Caki2 (cell line): ENCODE measurements at places on chromosomes 7 and 10. TPM values are rescaled to one million over a fixed set of nuclear protein-coding genes. Genes with fewer than 3 reads are reported as not detected.

PNLIPRP3 gene
- total RNA-seq: not detected in 2 replicates

DNA sequence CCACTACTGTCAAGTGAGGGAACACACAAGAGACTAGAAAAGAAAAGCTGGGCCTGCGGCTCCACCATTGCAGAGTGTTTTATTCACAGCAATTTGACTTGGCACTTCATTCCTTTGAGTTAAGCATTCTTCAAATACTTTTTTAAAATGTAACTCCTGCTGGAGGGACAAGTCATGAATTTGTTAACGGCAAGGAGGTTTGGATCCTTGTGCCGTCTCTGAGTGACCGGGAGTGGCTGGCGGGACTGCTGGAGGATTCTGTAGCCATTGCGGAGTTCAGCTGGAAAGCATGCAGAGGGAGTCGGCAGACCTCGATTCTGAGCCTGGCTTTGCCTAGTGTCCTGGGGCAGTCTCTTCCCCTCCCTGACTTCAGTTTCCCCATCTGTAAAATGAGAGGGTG lies 9.8 kb downstream of the HSPA12A start:
- no peak for DNase-seq

DNA sequence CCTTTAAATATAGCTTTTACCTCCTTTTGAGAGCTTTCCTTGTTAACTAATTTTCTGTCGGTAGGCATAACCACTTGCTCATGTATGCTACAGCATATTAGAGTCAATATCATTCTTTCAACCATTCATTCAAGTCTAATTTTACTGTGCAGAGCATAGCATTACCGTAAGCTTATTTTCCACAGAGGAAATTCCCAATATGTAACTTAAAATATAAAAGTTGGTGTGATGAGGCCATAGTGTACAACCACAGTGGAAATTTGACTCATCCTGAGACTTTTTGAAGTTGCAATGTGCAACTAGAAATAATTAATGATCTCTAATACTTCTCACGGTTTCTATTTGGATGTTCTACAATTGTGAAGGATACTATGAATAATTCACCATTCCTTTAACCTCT lies 80.6 kb upstream of the KLF6 start:
- no peak for DNase-seq

NRG3 gene
- 0.87 and 0.95 TPM in 2 replicates for total RNA-seq

DNA sequence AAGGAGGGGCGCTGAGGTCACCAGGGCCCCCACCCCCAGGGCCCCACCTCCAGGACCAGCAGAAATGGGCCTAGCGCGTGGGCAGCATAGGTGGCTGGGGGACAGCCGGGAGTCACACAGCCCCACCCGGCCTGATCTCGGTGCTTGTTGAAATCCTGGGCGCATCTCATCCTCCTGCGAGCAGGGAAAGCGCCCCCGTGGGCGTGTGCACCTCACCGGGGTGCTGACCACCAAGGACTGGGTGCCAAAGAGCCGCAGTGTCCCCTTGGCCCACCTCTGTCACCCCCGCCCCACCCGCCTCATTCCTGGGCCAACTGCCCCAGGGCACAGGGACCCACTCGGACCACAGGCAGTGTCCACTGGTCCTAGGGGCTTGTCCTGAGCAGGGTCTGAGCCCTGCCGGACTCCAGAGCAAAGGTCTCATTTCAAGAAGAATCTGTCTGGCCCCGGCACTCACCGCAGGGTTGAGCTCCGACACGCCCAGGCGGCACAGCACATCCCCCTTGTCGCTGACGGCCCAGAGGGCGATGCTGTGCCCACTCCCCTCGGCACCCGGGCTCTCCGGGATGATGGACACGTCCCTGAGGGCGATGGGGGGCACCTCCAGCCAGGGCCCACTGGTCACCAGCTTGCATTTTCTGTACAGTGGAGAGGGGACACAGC lies 11.4 kb downstream of the BHLHA15 start:
- DNase-seq: no peak

HOXA9 gene
- 46.9 and 62.2 TPM in 2 replicates for total RNA-seq

LLCFC1 gene
- not detected in 2 replicates for total RNA-seq

TRIP6 gene
- total RNA-seq: 234 and 286 TPM in 2 replicates

CNPY1 gene
- total RNA-seq: not detected in 2 replicates

TAC1 gene
- not detected in 2 replicates for total RNA-seq

DNA sequence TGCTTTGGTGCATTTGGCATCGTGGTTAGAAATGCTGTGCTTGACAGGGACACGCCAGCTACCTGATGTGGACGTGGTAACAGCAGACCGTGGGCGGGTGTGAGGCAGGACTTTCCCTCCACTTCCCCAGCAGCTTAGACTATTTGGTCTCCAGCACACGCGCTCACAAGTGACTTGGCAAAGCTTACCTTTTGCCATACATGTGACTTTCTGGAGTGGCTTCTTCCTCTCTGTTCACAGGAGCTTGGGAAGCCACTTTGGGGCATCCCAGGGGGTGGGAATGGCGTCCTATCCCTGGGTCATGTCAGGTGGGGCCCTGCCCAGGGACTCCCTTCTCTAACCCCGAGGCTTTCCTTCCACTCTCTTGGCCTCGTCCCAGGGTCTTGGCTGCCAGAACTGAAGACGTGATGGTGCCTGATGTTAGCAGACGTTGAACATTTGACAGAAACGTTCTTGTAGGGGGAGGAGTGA lies 228.7 kb upstream of the KLF6 start:
- DNase-seq: no peak

- no peak for DNase-seq
These were observed 117.0 kb downstream of the ADCY1 start for GRCh38 chr7:45691155-45691656.

VENTX gene
- not detected in 2 replicates for total RNA-seq

CALHM3 gene
- total RNA-seq: 0.47 TPM in 1 of 2 replicates, not detected in the other

SORBS1 gene
- 2.7 and 3.4 TPM in 2 replicates for total RNA-seq

SUV39H2 gene
- total RNA-seq: 14.0 and 18.9 TPM in 2 replicates

GRCh38 chr7:2357165-2357564 lies 2.5 kb downstream of the EIF3B start:
- no peak for DNase-seq

SNX10 gene
- 17.9 and 24.4 TPM in 2 replicates for total RNA-seq

- DNase-seq: no peak
These were observed 17.3 kb downstream of the KDM7A start for GRCh38 chr7:140159497-140159896.

- DNase-seq: no peak
These were observed 116.8 kb downstream of the AUTS2 start for GRCh38 chr7:69714886-69715576.

DNA sequence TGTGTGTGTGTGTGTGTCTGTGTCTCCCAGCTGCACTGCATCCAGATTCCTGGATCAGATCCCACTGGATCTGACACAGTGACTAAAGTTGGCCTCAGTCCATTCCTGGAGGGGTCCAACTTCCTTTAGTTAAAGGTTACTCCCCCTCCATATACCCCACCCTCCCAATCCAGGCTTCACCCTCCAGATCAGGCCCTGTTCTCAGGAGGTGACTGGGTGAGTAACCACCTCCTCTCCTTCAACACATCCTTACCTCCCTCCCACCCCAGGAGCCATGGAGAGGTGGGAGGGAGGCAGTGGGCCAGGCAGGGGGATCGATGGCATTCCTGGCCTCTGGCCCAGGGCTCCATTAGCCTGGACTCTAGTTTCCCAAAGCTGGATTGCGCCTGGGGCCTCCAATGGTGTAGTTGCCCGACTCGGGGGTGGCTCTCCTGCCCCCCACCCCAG lies 11.3 kb downstream of the KCNIP2 start:
- no peak for DNase-seq

GRCh38 chr7:66627881-66628360 lies 760 bp upstream of the KCTD7 start:
- DNase-seq: no peak

- DNase-seq: no peak
These were observed 476 bp upstream of the RET start for GRCh38 chr10:43076311-43076875.

DNA sequence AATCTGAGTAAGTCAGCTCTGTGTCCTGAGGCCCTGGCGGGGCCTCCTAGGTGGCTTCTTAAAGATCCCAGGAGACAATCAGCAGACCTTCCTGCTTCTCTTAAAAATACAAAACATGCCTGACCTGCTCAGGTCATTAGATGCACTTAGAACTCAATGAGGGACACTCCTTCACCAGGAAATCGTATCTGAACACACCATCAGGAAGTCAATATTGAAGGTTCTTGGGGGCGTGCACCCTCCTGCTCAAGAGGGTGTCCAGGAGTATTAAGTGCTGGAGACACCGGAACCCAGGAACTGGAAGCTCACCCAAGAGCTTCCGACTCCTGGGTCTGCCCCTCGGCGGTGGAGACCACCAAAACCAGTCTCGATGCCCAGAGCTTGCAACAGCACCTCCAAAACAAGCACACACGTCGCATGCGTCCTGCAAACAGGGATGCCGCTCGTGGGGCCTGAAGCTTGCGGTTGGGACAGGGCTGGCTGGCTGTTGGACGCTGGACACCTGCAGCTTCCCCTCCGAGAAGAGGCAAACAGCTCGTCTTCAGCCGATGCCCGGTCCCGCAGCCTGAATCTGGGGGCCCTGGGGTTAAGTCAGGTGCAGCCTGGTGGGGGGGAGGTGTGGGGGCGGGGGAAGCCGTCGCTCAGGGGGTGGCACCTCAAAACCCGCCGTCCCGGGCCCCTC lies 803 bp downstream of the RAPGEF5 start:
- DNase-seq: peak; percentile 48

DNA sequence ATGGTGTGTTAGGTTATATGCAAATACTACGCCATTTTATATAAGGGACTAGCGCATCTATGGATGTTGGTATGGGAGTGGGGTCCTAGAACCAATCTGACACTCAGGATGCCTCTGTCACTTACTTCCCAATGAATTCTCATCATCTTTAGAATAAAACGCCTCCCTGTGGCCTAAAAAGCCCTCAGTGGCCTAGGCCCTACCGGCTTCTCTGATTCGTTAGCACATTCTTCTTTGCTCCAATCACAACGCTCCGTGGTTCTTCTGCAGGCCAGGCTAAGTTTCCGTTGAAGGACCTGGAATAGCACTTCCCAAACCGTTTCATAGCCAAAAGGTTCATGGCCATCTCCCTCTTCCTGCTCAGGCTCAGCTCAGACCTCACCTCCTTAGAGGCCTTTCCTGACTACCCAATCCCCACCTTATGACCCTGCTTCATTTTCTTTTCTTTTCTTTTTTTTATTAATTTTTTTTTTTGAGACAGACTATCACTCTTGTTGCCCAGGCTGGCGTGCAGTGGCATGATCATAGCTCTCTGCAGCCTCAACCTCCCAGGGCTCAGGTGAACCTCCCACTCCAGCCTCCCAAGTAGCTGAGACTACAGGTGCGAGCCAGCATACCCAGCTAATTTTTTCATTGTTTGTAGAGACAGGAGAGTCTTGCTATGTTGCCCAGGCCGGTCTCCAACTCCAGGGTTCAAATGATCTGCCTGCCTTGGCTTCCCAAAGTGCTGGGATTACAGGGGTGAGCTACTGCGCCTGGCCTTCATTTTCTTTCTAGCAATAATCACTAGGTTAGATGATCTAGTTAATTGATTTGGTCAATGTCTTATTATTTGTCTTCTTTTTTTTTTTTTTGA lies 24.5 kb upstream of the YWHAG start:
- DNase-seq: no peak

SLC13A1 gene
- not detected in 2 replicates for total RNA-seq

PLEKHA1 gene
- total RNA-seq: 42.6 and 58.2 TPM in 2 replicates

- peak; percentile 95 for DNase-seq
These were observed 2.5 kb upstream of the AVPI1 start for GRCh38 chr10:97689559-97690020.

DNA sequence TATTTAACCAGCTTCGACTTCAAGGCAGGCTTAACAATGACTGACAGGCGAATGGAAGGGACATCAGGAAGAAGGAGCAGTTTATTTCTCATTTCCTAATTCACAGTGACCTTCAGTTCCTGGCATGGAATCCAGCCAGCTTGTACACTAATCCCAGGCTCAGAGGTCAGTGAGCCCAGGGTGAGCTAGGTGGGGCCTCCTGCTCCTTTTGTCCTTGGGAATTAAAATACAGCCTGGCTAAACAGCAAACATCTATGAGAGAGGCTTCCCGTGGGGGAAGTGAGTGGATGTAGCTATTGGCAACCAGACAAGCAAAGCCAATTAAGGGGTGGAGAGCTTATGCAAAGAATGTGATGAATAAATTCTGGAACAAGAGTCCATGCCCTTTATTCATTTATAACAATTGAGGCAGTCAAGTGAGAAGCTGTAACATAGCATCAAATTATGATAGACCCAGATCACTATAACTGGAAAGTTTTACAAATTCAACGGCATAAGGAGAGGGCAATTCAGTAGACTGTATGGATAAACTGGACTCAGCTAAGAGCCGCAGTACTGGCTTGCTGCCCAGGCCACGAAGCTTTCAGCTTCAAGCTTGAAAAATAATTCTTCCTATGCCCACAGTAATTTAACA lies 57.1 kb downstream of the STK17A start:
- DNase-seq: peak; percentile 63

GRCh38 chr7:14691597-14692203 lies 210.9 kb downstream of the DGKB start:
- DNase-seq: no peak

DNA sequence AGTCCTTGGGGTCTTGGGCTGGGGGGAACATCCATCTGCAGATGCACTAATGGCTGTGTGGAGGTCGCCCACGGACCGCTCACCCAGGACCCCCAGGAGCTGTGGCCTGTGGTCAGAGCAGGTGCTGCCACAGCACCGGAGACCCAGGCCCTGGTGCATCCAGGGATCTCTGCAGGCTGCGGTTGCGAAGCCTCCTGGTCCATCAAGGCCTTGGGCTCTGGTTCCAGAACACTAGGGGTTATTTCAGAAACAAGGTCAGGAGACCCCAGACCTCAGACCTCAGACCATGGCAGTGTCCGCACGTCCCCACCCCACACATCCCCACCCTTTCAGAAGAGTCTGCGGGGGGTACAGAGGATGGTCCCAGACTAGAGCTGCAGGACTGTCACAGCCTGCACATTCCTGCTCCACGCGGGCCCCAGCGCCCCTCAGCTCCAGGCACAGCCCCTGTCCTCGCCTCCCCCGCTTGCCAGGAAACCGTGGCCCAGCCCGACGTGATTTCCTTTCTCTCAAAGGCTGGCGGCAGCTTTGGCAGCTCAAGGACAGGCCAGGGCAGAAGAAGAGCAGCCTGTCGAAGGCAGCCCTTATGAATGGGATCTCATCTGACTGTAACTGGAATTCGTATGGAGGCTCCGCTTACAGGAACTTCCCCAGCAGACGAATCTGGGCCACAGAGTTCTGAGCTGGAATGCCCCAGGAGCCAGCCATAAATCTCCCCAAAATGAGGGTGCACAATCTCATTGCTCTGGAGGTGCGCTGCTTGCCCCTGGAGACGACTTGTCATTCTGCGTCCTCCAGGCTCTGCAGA lies 136.2 kb upstream of the RET start:
- DNase-seq: no peak

OR2A12 gene
- total RNA-seq: not detected in 2 replicates

DNA sequence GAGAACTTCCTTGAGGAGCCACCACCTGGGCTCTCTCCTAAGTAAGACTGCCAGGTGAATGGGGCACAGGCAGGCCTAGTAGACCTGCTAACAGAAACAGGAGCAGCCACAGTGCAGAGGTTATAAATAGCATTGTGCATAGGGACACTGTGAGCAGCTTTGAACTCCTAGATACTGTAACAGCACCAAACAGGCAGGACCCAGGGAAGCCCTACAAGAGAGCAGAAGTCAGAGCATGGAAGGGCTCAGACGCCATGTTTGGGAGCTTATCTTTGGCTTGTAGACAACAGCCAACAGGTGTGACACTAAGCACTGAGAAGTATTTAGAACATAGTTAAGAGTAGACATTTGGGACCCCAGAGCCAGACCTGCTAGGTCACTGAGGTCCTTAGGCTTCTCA lies 14.5 kb downstream of the XRCC2 start:
- no peak for DNase-seq

GRCh38 chr10:100621360-100622205 lies 85.8 kb downstream of the HIF1AN start:
- DNase-seq: no peak

GRCh38 chr10:3238115-3238871 lies 65.7 kb upstream of the PITRM1 start:
- DNase-seq: no peak
